ENCODE measurements at places on chromosomes 7 and 10.
A peak's percentile ranks its signal among the peaks of the same experiment; 100 is the strongest.

- DNase-seq = no peak
Observed at GRCh38 chr7:16883918-16884317, 2.1 kb upstream of the AGR3 start.

GRCh38 chr10:114477285-114477684 lies 73.0 kb upstream of the AFAP1L2 start:
- no peak for DNase-seq

GRCh38 chr7:156050636-156051569 lies 238.6 kb upstream of the SHH start:
- DNase-seq = no peak

GRCh38 chr7:121446526-121446925 lies 50.4 kb upstream of the FAM3C start:
- no peak for DNase-seq

DNA sequence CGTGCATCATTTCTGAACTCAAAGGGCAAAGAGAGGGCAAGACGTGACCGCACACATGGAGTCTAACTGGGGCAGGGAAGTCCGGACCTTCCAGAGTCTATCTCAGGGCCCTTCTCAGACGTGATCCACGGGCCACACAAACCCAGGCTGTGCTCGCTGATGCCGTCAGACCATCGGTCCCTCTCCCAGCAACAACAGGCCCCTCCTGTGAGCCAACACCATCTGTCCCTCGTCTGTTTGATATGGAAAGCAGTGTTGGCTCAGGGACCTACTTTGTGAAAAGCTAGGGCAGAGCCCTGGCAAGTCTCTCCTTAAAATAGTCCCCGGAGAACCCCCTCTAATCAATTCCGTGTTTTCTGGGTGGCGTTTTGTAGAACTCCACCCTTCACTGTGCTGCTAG lies 208.8 kb downstream of the TCERG1L start:
- no peak for DNase-seq

- no peak for DNase-seq
Observed at GRCh38 chr7:41478187-41478586, 224.7 kb downstream of the INHBA start.

DNA sequence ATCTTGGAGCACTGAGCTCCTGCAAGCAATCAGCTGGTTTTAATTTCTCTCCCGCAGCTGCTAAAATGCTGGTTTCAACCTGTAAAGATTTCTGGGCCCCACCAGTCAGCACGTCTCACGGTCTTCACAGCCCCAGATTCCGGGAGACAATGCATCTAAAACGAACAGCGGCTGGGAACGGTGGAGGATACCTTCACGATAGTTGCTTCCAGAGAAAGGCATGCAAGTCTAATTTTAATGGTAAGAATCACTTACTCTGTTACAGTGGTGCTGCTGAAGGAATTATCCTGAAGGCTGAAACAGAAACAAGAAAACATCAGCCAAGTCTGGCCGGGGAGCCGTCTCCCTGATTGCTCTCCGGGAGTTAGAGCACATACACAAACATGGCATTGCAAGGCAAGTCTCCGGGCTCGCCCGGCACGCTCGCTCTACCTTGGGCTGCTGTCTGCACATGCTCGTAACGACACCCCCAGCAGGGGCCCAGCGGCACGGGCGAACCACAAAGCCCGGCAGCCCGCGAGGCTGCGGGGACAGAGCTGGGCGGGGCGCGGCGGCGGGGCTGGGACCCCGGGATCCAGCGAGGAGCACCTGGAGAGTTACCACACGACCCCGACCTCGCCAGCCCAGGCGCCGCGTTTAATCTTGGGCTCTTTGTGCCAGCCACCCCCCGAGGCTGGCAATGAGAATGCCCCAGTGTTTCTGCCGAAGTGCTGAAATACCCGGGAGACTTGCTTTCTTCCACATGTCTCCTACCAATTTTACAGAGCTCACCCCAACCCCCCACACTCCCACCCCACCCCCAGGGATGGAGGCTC lies at the start of gene FAM13C:
FAM13C (minus strand) TSS at position 406 of the 815 bp plus-strand sequence; CDS start at position 317, 89 bp downstream.
- no peak for DNase-seq

- no peak for DNase-seq
Observed at GRCh38 chr10:20616056-20616671, 280.9 kb downstream of the NEBL start.

- no peak for DNase-seq
Observed at GRCh38 chr7:55081068-55081467, 62.3 kb downstream of the EGFR start.

- no peak for DNase-seq
Observed at GRCh38 chr7:22108151-22108845, 162.6 kb upstream of the CDCA7L start.

- DNase-seq = no peak
Observed at GRCh38 chr10:32386623-32387260, 39.8 kb upstream of the EPC1 start.

DNA sequence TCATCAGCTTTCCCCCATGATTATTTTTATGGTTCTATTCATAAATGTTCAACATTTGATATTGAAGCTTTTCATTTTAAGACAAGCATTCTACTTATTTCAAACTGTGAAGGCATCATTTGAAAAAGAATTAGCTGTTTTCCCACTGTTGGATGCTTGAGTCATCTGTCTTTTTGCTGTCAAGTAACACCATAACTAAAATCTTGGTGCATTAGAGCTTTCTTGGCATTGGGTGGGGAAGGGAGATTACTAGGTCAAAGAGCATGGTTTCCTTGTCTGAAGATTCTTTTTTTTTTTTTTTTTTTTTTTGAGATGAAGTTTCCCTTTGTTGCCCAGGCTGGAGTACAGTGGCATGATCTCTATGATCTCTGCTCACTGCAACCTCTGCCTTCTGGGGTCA lies 68.5 kb downstream of the CTBP2 start:
- DNase-seq = no peak

DNA sequence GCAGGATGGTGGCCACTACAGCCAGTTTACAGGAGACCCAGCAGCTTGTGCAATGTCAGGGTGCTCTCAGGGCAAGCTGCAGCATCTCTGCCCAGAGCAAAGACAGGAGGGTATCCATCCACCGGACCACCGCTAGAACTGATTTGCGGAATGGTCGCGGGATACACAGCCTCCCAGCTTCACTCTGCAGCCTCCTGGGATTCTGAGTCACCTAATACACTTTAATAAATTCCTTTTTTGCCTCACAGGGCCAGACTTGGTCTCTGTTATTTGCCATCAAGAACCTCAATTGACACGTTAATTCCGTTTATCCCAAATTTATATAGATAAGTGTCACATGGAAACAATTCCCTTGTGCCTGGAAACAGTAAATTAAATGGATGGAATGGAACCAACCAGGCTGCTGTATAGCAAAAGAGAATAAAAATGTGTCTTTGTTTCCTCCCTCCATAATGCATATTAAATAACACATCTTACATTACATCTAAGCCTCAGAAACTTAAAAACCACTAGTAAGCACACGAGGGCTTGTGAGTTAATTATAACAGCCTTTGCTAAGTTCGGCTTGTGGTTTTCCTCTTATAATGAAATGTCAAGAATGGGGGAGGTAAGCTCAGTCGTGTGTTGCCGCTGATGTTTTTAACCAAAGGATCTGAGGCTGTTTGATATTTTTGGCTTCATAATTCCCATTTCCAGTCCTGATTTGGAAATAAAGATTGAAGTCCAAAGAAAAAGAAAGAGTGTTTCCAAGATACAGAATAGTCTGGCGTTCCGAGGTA lies 52.1 kb downstream of the ADRB1 start:
- DNase-seq = no peak

- DNase-seq = peak; percentile 29
Observed at GRCh38 chr7:152336754-152337368, 98.9 kb downstream of the KMT2C start.

- DNase-seq = no peak
Observed at GRCh38 chr7:129317450-129317849, 92.6 kb downstream of the AHCYL2 start.

- no peak for DNase-seq
Observed at GRCh38 chr7:25886387-25887240, 265.4 kb upstream of the NFE2L3 start.

DNA sequence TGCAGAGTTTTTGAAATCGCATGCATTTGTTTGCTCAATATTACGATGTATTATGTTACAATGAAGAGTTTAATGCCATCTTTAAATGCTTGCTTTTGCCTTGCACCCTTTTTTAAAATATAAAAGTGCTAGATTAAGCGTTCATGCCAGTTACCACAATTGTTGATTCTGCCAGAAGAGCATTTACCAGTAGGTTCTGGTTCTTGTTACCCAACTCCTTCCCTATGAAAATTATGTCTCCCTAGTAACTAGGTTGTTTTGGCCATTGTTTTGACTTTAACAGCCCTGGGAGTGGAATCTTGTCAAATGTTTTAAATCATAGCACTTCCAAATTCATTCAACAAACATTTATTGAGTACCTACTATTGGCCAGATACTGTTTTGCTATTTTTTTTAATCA lies 32.8 kb upstream of the CDK14 start:
- DNase-seq = no peak

DNA sequence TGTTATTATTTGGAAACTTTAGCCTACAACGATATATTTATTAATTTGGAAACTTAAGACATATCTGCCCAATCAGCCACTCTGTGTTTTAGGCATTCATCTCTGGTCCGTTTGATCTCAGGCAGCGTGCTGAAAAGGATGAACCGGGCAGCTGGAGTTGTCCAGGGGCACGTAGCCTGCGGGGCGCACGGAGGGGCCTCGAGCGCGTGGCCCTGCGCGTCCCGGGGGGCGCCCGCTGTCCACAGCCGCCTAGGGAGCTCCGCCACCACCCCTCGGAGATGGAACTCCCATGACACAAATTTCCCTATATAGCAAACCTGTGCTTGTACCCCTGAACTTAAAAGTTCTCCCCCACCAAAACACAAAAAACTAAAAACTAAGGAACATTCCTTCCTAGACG lies 24.3 kb upstream of the MKI67 start:
- DNase-seq = no peak

DNA sequence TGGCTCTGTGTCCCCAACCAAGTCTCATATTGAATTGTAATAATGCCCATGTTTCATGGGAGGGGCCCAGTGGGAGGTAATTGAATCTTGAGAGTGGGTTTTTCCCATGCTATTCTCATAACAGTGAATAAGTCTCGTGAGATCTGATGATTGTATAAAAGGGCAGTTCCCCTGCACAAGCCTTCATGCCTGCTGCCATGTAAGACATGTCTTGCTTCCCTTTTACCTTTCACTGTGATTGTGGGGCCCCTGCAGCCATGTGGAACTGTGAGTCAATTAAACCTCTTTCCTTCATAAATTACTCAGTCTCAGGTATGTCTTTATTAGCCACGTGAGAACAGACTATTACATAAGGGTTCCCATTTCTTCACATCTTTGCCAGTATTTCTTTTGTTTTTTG lies 97.1 kb upstream of the CPXM2 start:
- no peak for DNase-seq

DNA sequence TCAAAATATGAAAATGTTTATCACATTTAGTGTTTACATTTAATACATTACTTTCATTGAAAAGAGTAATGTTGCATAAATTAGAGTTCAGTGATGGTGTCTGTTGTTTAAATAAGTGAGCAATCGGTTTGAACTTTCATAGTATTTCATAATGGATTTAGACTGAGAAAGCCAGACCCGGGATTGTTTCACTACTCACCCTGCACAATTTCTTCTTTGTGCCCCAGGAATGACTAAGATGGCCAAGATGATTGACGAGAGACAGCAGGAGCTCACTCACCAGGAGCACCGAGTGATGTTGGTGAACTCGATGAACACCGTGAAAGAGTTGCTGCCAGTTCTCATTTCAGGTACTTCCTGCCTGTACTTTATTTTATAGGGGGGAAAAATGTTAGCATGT lies 74.6 kb downstream of the VCL start:
- DNase-seq = no peak

DNA sequence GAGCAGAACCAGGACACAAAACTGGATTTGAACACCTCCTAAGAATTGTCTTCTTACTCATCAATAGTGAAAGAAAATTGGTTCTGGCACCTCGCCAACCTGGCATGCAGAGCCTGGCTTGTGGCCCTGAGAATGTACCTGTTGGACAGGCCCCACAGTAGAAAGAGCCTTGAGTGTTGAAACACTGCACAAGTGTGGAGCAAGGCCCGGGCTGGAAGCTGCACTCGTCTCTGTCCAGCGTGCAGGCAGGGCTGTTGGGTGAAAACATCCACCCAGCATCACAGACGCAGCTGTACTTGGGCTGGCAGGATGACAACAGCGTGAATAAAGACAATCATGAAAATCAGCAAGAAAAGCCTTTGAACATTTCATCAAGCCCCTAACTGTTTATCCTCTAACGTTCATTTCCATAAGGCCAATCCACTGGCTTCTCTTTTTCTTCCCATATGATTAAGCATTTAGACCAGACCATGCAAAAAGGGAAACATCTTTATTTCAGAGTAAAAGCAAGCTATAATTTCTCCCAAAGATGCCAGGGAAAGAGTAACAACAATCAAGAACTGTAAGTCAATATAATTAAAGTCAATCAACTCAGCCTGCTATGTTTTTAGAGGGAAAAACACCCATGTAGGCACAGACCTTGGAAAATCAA lies 15.6 kb downstream of the CUBN start:
- no peak for DNase-seq

- no peak for DNase-seq
Observed at GRCh38 chr7:50531928-50532327, 33.3 kb downstream of the DDC start.

- DNase-seq = no peak
Observed at GRCh38 chr7:151805191-151805590, 71.7 kb downstream of the PRKAG2 start.

- no peak for DNase-seq
Observed at GRCh38 chr10:131081376-131081775, 230.1 kb downstream of the TCERG1L start.

DNA sequence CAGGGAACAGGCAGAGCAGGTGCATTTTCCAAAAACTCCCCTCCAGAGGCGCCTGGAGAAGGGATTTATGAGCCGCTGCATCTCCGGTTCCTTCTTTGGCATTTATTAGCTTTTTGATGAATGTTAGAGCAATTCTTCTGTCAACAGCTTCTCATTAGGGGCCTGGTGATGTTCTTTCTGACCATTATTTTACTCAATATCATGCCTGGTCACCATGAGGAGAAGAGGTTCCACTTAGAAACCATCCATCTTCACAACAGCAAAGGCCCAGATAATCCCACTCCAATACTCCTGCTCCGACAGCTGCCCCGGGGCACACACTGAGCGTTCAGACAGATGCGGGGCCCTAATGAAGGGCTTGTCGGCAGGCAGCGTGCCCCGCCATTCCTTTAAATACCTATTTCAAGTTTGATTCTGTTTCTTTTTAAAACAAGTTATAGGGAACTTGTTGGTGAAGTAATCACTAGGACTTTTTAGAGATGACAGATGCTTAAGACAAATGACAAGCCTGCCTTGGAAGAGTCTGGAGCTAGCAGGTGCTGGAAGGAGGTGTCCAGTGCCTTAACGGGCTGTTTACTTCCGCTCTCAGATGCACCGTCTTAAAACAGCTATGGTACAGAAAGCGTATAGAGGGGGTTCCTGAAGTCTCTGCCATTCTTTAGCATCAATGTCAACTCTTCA lies 31.7 kb downstream of the ECHDC3 start:
- DNase-seq = no peak

DNA sequence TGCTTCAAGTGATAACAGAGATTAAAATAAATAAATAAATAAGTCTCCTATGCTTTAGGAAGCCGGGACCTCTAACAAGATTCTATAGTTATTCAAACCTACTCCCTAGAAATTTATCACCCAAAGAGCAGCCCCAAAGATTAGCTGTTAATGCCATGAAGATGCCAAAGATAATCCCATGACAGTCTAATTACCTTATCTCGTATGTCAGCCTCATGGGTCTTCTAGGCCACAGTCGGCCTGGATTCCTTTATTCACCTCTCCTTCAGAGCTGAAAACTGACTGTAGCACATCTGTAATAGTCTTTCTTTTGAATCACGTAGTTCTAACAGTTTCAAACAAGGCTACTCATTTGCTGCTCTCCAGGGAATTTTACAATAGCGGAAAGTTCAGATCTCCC lies 24.2 kb downstream of the COL1A2 start:
- no peak for DNase-seq

GRCh38 chr7:41918597-41918996 lies 215.7 kb upstream of the INHBA start:
- DNase-seq = no peak
